ENCODE measurements at places on chromosomes 1 and 21.

DNA sequence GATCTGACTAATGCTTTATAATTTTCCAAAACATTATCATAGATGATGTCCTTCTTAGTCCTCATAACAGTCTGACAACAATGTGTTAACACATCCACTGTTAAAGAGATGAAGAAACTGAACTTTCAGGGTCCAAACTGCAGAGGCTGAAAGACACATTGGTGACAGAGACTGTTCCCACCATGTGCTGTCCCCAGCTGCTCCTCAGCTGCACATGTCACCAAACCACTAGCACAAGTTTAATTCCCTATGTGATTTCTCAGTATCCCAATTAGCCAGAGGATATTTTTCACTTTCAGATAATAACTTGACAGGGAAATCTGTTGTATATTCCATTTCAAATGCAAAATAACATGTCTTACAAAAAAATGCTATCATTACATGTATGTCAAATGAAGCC, 24.6 kb downstream of the LAMC2 start:
- DNase-seq, result no peak

- no peak for DNase-seq
Observed at GRCh38 chr1:160621633-160622413, 25.0 kb downstream of the SLAMF1 start.

DNA sequence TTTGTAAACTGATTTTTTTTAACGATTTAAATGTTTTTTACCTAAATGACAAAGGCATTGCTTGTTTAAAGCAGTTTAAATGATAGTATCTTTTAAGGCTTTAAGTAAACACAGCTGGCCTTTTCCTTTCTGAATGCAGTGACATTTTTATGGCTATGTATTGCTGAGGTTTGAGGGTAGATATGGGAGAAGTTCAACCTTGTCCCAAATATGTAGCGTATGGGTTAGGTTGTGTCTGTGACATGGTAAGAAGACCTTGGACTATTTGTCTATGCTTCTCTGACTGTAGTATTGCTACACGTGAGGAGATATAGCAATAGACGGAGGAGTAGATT, 32.5 kb downstream of the PKNOX1 start:
- no peak for DNase-seq

DNA sequence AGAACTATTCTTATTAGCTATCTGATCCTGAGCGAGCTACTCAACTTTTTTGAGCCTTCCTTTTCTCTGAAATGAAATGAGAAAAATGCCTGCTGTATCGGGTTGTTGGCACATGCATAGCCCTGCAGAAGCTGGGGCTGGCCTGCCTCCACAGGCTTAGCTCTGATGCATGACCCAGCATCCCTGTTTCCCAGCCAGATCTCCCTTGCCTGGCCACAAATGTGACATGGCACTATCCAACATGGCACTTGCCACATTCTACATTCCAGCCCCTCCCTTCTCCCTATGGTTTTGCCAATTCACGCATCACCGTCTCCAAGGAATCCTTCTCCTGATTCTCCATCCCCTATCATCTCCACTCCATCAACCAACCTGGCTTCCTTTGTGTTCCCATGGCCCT, 13.8 kb downstream of the RNU5D-1 start:
- no peak for DNase-seq

GRCh38 chr1:171785766-171786165, 4.3 kb downstream of the METTL13 start:
- DNase-seq, result no peak

DNA sequence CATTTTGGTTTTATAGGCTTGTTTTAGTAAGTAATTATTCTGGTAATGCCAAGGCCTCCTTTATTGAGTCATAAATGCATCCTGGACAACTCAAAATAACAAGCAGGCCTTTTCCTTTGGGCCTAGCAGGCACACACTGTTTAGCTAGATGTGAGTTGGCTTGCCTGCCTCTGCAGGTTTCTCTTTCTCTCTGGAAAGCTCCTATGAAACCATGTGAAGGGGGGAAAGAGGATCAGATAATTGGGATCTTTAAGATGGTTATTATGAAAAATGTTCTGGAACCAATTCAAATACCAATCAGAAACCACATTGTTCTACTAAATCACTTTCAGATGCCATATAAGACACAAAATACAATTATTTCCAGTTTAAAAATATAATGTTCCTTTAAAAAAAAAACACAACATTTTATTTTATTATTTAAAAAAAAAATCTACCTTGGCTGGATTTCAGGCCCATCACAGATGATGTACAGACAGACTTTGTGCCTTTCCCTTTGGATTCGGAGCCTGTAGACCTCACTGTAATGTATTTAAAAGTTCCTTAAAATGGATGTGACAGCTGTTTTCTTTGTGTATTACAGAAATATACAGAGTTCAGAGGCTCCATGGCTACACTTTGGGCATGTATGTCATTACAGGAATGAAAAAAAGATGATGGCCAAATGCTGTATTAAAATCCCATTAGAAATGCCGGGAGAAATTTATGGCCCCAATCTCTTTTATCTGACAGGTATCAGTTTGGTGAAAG, 80.2 kb downstream of the NTMT2 start:
- no peak for DNase-seq

GRCh38 chr1:17732475-17732874, 22.7 kb upstream of the ACTL8 start:
- no peak for DNase-seq

DNA sequence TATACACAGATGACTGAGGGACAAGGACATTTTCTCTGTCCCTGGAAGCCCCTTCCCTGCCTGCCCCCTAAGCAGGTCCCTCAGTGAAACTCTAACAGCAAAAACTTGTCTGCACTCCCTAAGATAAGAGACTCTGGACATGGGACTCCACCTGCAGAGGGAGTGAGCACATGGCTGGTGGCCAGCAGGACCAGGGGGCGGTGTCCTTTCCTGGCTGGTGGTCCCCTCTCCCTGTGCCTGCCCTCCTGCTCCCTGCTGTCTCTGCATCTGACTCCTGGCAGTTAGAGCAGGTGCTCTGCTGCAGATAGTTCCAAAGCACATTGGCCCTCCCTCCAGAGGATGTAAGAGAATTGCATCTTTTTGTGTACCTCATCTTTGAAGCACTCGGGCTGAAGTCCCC, 215.5 kb downstream of the GRIK3 start:
- DNase-seq, result no peak

- DNase-seq, result no peak
Observed at GRCh38 chr1:15740924-15741850, 1.1 kb upstream of the TMEM82 start.

GRCh38 chr1:38213646-38214434, 167.2 kb upstream of the POU3F1 start:
- DNase-seq, result no peak

DNA sequence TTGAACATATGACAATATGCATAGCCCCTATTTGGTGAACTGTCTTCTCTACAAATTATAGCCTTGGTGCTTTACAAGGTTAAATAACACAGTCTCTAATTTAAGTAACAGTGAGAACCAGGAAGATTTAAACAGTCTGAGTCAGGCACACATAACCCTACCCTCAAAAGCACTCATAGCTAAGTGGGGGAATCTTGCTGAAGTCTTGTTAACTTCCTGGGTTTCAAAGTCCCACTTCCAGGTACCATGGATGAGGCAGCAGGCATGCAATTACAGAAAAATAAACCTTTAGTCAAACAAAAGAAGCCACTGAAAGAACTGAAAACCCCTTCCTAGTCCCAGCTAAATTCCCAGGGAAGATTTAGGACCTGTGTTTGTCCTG, 147.6 kb downstream of the PBX1 start:
- DNase-seq, result no peak

DNA sequence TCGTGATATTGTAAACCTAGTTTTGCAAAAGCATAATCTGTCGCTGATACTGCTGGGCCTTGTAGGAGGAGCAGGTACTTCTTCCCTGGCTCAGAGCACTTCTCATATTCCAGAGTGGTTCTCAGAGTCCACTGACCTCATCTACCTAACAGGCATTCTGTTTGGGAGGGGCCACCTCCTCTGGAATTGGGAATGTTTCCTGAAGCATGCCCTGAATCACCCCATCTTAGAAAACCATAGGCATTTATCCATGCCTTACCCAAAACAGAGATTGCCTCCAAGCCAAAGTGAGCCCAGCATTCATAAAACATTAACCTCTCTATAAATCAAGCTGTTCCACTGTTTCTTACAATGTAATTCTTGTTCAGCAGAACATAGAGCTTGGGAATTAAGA, 35.1 kb downstream of the SLC44A3 start:
- DNase-seq, result no peak

DNA sequence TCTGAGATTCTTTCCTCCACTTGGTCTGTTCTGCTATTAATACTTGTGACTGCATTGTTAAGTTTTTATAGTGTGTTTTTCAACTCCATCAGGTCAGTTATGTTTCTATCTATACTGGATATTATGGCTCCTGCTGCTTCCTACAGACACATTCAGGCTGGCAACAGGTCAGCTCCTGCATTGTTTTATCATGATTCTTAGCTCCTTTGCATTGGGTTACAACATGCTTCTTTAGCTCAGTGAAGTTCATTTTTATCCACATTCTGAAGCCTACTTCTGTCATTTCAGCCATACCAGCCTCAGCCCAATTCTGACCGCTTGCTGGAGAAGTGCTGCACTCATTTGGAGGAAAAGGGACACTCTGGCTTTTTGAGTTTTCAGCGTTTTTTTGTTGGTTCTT, 37.3 kb upstream of the F3 start:
- no peak for DNase-seq

DNA sequence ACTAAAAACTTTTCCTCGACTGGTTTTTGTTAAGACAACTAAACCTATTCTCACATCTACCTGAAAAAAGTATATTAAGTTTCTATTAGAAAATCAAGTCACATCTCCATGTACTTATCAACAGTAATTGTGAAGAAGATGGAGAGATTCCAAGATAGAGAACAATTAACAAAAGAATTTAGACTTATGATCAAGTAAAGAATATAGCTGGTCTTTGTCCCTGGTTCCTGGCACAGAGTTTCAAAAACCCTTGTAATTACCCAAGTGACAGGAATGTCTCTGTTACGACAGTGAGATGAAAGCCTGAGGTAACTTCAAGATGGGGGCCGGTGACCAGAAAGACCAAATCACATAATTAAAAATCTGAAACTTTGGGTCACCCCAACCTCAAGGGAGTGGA, 91.6 kb downstream of the ASH1L start:
- DNase-seq, result no peak

- no peak for DNase-seq
Observed at GRCh38 chr1:90370686-90371447, 346.2 kb downstream of the BARHL2 start.

- DNase-seq, result no peak
Observed at GRCh38 chr1:218294546-218294945, 9.5 kb downstream of the RRP15 start.

DNA sequence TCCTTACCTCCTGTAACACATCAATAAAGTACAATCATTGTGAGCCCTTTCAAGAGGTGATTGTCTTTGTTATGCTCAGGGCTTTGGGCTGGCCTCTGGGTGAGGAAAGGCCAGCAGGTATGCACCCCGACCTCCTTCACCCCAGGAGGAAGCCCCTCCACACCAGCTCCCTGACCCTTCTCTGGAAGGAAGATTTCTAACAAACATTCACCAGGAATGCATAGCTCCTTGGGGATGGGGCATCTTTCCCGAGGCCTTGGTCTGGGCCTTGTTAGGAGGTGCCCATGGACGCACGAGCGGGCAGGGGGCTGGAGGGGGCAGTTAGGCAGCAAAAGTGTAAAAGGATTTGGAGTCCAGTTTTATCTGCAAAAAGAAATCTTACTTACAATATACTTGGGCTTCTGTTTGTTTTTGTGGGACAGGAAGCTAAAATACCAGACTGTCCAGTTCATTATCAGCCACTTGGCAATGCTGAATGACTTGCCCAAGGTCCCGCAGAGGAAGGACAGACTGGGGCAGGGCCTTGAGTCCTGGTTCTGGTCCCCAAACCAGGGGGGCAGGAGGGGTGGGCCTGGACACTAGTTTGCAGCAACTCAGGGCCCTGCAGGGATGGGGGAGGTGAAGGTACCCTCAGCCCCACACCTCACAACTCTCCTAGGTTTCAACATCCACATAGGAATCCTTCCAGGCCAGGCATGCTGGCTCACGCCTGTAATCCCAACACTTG, 10.1 kb downstream of the ZC3H12A start:
- no peak for DNase-seq

DNA sequence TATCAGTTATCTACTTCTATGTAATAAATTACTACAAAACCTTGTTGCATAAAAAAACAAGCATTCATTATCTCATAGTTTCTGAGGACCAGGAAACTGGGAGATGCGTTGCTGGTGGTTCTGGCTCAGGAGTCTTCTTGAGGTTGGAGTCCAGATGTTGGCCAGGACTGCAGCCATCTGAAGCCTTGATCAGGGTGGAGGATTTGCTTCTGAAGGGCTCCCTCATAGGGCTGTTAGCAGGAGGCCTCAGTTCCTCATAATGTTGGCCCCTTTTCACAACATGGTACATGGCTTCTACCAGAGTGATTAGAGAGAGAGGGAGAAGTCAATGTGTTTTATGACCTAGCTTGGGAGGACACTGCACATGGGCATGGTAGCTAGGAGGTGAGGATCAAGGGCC, 137.4 kb downstream of the CNIH3 start:
- DNase-seq, result no peak

- no peak for DNase-seq
Observed at GRCh38 chr1:204624631-204625216, 60.8 kb downstream of the LRRN2 start.

DNA sequence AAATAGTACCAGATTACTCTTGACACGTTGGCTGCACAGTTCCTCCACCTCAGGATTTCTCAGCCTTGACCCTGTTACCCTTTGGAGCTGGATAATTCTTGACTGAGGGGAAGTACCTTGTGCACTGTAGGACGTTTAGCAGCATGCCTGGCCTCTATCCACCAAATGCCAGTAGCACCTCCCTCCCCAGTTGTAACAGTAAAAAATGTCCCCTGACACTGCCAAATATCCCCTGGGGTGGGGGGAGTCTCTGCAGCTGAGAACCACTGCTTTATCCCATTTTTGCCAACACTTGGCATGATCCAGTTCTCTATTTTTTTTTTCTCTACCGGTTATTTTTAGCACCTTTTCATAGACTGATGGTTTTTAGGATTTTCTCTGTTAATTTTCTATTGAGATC, 34.0 kb downstream of the C1orf198 start:
- no peak for DNase-seq

GRCh38 chr1:158149175-158149574, 31.5 kb upstream of the CD1D start:
- DNase-seq, result no peak

DNA sequence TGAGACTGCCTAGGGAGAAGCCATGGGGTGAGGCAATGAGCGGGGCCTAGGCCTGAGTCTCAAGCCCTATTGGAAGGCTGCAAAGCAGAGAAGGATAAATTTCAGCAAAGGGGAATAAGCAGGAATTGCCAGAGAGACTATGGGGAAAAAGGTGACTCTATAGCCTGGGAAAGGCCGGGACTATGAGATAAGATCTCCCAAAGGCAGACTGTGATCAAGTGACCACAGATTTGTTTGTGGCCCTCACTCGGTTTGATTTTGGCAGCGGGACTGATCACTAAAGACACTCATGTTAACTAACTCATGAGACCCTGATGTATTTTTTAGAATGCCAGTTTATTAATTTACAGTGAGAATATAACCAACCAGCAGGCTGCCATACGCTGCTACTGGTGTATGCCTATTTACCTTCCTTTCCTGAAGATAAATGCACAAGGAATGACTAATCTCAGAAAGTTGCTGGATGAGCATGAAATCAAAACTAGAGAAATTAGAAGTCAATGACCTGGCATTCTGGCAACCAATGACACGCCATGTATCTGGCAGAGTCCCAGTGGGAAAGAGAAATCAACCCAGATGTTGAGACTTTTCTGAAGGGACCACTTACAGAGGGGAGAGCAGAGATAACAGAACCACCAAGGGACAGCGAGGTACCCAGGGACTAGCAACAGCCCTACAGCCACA, 4.3 kb downstream of the HSF2BP start:
- no peak for DNase-seq
